ENCODE measurements at places on chromosomes 12 and 14.

- DNase-seq: no peak
These were observed 271.1 kb upstream of the G2E3 start for GRCh38 chr14:30287579-30288445.

- DNase-seq: no peak
These were observed 103.3 kb upstream of the BBS10 start for GRCh38 chr12:76451528-76451927.

DNA sequence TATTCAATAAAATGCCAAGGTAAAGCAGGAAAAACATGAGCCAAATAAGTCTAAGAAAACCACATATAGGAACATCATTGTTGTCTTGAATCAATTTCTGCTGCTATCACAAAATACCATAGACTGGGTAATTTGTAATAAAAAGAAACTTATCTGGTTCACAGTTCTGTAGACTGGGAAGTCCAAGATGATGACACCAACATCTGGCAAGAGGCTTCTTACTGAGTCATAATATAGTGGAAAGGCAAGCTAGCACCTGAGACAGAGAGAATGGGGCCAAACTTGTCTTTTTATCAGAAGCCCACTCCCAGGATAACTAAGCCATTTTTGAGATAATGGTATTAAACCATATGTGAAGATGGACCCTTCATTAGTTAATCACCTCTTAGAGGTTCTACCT is 975.9 kb downstream of the FLRT2 start:
- DNase-seq: no peak

DNA sequence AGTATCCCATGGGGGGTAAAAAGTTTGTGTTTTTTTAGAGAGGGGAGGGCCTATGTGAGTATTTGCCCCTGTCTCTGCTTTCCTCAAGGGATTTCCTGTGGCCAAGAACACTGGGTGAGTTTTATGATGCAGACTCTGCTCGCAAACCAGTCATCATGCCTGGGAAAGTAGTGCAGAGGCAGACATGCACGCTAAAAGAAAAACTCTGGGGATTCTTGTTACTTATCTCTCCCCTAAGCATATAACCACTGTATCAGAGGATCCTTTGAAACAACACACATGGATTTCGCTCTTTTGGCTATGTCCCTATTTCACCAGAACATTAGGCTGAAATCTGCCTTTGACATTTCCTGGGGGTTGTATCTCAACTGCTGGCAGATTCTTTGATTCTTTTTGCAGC is 1845.8 kb upstream of the SEL1L start:
- DNase-seq: no peak

DNA sequence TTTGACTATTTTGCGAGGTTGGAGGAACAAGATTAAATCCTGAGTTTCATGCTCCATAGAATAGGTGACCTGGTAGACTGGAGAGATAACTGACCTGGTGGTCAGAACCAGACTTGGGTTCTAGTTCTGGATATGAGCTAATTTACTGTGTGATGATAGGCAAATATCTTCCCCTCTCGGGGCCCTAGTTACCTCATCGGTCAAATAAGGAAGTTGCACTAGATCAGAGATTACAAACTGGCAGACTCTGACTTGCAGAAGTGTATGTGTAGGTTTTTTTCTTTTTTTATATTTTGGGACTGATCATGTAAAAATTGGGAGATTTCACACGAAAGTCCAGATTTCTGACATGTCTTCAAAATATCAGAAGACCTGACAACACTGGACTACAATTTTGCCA is 37.0 kb downstream of the RPH3A start:
- DNase-seq: no peak

DNA sequence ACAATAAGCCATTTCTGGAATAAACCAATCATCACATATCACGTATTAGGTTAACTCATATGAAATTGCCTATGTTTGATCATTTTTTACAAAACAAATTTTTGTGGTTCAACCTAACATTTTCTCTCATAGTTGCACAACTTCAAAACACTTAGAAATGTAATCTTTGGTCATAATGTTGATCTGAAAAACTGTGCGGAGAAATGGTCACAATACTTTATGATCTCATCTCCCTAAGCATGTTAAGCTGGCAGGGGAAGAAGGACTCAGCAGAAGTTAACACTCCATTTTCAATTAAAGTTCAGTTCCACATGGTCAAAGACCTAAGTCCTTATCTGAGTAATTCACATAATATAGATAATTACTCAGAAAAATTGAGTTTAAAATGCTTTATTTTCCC is 194.8 kb downstream of the CAPZA3 start:
- no peak for DNase-seq

- DNase-seq: no peak
These were observed 2.9 kb upstream of the FAR2 start for GRCh38 chr12:29146196-29146595.

- DNase-seq: no peak
These were observed 239.0 kb upstream of the SSTR1 start for GRCh38 chr14:37968664-37969240.

DNA sequence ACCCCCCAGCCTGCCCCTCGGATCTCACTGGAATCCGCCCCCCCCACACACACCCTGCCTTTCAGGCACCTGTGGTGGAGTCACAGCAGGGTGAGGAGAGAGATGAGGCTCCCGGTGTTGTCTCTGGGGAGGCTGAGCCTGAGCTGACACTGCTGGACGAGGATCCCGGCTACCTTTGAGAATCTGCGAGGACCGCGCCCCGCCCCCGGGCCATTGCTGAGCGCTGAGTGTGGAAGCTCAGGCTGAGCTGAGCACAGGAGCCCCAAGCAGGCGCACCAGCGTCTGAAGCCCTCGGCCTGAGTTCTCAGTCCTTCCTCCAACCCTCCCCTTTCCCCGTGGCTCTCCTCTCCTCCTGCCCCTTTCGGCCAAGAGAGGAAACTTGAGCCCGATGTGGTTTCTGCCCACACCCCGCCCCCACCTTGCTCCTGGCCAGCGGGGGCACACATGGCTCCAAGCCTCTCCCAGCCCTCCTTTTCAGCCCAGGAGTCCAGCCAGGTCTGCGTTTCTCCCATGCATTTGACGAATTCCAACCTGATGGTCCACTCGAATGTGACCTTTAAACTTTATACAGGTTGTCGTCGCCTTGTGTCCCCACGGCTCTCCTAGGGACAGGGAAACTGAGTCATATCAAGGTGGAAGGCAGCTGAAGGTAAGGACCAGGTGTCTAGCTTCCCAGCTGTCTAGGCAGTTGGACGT is at the start of gene NFE2:
Gene NFE2 (minus strand): TSS at position 284 of the 696 bp plus-strand sequence. CDS start 5,767 bp downstream, outside the sequence.
- DNase-seq: peak; percentile 74

DNA sequence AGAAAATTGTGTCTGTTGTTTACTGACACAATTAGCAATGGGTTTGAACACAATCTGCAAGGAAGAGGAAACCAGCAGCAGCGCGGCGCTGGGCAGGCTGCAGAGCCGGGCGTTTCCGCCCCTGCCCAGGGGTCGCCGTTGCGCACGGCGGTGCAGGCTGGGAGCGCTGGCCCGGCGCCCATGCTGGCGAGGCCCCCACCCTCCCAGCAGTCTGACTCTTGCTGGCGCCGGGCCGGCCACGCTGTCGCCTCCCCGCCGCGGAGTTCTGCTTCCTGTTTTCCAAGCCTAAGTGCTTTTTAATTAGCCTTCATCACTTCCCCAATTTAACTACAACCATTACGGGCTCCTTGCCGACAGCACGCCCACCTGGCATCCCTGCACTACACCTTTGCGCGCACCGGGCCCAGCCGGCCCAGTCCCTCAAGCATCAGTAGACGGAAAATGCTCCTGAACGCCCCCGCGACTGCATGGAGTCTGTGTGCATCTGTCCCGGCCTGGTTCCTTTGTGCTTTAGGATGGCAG is 212.1 kb downstream of the GXYLT1 start:
- peak; percentile 82 for DNase-seq
